ENCODE measurements at places on chromosomes 6 and 20.

DNA sequence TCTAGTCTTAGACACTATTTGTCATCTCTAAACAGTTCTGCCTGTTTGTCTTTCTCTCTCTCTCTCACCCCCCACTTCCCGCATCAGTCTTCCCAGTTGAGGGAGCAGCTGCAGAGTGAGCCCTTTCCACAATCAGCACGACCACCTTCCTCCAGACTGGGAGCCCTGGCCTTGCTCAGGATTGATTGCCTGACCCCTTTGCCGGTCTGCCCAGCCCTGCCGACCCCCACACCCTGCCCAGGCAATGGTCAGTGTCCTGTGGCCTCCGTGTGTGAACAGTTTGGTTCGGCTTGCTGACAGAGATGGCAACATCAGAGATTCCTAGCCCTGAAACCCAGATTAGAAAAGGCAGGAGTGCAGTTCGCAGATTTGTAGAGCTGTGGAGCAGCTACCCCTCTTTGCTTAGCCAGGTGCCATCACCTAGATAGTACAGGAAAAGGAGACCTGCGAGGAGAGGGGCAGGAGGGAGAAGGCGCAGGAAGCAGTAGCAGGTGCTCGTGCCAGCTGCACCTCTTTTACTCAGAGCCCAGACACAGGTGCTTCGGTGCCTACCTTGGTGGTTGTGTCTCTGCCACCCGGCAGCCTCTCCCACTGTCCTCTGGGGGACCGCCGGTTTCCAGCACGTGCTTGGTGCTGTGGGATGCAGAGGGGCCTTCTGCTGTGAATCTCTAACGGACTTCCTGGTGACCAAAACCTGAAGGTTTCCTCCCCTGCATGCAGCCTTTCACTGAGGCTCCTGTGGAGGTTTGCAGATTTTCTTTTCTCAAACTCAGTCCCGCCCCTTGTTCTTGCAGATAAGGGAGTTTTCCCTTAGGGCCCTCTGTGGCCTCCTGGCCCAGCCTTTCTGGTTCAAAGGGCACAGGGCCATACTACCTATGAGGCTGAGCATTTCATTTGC is 92.4 kb downstream of the SCML4 start:
- DNase-seq: no peak

- no peak for DNase-seq
Measured at GRCh38 chr6:55827818-55828522, 47.4 kb downstream of the BMP5 start.

DNA sequence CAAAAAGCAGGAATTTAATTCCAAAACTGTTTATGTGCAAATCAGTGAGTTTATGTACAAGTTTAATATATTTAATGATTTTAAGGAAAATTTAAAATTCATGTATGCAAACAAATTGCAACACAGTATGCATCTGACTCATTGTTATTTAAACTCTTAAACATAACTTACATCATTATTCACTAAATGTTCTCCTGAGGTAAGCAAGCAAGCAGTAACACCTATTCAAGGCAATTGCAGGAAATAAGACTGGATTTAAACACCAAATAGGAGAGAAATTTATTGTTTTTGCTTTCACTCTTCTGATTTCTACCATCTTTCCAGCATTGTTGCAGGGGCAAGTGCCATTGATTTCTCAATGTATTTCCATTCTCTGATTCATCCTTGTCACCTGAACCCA is 239.5 kb downstream of the TFAP2A start:
- no peak for DNase-seq

- DNase-seq: no peak
Measured at GRCh38 chr20:52828199-52828598, 144.0 kb upstream of the TSHZ2 start.

DNA sequence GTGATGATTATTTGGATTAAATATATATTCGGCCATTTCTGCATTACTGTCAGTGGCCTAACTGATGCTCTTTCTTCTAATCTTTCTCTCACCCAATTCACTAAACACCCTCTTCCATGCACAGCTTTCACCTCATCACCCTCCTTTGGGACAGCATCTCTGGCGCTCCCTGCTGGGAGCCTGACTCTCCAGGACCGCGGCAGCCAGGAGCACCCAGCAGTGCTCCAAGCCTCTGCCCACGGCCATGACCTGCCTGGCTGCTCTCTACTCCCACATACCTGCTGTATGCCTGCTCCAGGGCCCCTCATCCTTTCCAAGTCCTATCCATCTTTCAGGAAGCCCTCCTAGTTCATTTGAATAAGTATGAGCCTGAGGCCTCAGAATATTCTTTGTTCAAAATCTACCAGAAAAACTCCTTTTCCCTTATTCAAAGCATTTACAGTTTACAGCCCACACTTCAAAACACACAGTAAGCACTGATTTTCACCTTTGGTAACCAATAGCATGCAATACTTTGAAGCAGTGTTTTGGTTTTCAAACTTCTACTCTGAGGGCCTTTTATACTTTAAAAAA is 15.2 kb downstream of the CTCFL start:
- DNase-seq: no peak

GRCh38 chr6:91634791-91635190 is 1047.9 kb upstream of the MAP3K7 start:
- no peak for DNase-seq

GRCh38 chr20:21583486-21584168 is 69.8 kb upstream of the NKX2-2 start:
- DNase-seq: no peak

DNA sequence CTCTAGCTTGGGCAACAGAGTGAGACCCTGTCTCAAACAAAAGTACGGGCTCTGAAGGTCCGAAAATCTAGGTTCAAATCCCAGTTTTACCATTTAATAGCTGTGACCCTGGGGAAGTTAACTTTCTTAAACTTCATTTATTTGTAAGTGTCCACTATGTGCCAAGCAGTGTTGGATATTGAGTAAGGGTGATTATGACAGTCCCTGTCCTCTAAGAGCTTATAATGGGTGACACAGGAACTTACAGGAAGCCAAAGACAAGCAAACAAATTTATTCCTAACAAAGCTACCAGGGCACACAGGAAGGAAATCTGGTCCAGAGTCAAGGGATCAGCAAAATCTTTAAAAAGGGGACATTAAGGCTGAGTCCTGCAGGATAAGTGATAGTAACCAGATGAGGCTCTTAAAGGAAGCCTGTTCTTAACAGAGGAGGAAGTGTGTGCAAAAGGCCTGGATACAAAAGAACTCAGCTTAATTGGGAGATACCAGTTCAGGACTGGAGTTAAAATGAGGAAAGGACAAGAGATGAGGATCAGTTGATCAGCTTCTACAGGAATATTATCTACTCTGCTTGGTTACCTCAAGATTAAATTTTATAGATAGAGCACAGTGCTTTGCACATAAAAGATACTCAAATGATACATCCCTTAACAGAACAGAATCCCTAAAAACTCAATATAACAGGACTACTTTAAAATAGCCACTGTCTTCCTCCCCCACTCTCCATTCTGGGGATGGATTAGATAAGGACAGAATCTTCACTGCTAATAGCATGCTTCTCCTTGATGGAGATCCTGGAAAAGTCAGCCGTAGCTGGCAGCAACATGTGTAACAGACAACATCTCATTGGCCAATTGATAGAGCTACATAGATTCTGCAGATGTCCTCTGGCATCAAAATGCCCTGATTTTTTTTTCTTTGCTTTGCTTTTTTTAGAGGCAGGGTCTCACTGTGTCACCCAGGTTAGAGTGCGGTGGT is 6.1 kb downstream of the SNX3 start:
- DNase-seq: no peak

DNA sequence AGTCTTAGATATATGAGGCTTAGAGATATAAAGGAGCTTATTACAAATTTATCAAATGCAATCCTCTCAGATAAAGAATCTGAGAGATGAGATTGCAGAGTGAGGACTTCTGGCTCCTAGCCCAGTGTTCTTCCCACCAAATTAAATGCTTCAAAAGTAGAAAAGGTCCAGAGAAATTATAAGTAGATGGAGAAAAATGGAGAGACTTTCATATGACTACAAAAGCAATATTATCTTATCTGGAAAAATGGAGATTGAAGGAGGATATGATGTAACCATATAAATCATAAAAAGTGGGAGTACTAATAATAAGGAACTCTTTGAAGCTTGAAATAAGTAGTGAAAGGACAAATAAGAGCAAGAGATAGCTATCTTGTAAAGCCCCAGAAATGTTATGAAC is 2.8 kb downstream of the KCTD20 start:
- no peak for DNase-seq

DNA sequence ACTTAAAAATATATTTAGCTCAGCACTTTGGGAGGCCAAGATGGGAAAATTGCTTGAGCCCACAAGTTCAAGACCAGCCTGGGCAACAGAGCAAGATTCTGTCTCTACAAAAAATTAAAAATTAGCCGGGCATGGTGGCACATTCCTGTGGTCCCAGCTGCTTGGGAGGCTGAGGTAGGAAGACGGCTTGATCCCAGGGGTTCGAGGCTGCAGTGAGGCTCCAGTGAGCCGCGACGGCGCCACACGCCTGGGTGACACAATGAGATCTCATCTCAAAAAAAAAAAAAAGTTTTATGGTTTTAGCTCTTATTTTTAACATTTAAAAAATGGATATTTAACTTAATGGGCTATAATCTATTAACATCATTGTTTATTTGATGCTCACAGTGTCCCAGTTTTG is 97.2 kb upstream of the RIPOR2 start:
- DNase-seq: no peak

DNA sequence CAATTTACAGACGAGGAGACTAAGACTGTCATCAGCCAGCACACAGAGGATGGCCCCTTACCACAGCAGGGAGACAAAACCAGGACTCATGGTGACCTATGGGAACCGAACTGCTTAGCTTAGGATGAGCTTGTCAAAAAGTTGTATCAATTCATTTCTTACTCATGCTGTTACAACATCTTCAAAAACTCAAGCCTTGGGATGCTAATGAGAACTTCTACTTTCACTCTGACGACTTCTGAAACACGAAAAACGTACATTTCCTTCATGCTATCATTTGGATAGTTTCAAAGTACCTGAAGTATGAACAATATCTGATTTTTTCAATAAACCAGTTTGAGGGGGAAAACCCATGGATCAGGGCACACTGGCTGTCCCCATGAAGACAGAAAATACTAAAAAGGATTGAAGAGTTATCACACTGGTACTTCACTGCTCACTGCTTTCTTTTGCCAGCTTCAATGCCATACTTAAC is 31.9 kb downstream of the HIVEP2 start:
- no peak for DNase-seq

DNA sequence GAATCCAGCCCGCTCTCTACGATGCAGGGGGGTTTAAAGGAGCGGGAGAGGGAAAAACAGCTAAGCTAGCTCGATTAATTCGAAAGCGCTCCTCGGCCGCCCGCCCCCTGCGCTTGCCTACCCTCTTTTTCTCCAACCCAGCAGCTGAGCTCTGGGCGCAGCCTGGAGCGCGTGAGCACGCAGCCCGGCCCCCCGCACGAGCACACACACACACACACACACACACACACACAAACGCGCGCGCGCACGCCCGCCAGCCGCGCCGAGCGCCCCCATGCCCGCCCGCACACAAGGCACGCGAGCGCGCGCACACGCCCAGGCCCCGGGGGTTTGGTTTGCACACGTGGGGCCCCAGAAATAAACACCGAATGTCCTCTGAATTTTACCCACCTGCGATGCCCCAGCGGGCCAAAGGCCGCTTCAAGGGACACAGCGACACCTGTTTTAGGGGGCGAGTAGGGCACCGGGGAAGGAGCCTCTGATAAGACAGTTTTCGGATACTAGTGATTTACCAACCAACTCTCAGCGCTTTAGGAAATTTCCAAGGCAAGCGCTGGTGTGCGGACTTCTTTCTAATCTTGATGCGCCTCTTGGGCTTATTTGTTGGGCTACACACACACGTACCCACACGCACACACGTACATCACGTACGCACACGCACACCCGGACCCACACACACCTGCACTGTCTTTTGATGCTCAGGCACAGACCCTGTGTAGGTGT is 802 bp upstream of the NRN1 start:
- no peak for DNase-seq

GRCh38 chr20:51238675-51239305 is 215.9 kb upstream of the KCNG1 start:
- no peak for DNase-seq

DNA sequence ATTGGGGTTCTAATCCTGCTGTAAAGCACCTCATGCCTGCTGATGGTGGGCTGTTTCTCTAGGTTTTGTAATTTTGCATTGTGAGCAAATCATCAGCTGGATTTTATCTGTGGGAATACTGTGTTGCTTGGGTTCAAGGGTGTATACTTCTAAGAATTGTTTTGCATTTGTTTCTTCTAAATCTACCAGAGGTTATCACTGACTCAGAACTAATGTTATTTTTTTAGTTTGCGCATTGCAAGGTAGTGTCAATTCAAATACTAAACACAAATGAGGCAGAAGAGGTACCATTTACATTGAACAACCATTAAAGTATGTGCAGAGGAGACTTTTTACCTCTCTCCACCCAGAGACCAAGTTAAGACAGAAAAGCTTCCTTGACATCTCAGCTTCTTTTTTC is 60.0 kb downstream of the CEP162 start:
- no peak for DNase-seq

- DNase-seq: no peak
Measured at GRCh38 chr6:2855061-2855519, 13.4 kb upstream of the SERPINB1 start.

DNA sequence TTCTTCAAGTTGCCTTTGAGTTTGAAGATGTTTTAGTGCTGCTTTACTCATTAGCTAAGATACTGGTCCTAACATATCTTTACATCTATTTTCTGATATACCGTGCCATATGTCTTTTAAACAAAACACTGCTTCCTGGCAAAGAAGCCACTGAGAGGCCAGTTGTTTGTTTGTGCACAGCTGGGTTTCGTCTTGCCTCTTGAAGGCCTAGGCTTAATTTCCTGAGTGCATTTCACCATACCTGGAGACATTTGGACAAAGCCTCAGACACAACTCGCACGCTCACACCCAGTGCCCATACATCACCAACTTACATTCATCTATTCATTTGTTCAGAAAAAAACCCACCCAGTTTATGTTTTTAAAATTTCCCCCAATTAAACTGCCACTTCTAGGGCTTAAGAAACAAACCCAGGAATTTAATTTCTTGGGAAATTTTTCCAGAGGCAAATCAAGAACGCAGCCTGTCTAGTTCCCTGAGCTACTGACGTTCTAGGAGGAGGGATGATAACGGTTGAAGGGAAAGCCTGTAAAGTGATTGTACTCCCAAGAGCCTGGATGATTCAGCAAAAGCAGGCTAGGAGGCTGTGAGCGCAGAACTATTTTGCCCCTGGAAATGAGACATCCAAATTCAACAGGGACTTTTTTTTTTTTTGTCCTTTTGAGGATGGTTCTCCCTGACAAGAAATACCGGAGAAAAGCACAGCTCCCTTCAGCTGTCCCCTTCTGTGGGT is 77.7 kb downstream of the OLIG3 start:
- no peak for DNase-seq
